ENCODE measurements at places on chromosomes 1 and 21.

DNA sequence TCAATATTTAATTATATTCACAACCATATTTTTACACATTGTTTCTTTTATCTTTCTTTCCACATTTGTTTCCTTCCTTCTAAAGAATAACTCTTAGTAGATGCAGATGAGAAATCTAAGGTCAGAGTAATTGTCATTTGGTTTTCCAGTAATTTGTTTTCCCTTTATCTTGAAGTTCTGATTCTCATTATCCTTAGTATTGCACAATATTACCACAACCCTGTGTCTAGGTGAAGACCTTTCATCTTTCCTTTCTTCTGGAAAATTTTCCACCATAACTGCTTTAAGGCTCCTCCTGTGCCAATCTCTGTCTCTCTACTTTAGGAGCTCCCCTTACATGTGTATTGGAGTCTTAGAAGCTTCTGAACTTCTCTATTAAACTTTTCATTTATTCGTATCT lies 209.0 kb downstream of the DPYD start:
- DNase-seq = no peak

DNA sequence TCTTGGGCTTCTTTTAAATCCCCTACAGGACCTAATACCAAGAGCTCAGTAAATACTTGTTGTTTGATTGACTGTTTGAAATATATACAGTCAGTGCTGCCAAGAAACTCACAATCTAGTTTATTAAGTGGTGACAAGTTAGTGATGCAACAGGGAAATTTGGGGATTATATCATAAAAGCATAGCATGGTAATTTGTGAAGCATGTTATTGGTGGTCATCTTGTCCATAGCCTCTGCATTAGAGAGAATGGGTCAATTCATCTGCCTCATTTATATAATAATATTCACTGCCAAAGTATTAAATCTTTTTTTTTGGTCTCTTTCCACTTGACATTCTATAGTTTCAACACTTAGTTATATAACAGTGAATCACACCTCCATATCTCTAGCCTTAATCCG lies 138.2 kb upstream of the SPAG17 start:
- no peak for DNase-seq

DNA sequence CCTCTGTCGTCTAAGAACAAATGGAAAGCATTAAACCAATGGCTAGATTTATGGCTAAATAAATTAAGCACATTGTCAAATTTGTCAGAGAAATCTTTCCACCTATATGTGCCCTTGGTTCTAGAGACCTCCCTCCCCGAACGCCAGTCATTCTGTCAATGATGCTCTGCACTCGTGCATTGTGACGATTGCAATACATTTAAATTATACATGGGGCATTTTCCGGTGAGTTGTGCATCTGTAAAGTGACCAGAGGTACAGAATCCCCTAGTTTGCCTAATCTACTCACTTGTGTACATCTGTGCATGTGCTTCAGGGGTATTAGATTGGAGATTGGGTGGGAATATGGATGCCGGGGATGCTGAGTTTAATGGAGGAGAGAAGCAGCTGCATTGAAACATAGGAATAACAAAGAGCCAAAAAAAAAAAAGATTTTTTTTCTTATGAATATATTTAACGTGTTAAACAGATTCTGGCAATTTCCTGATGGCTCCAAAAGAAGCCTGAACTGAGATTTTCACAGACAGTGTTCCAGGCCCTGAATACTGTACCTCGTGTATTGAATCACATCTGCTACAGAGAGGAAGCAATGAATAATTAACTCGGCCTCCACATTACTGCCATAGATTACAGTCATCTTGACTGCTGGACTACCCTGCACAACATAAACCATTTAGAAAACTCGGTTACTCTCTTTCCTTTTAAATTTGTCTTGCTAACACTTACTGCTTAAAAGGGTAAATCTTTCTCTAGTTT lies 149.0 kb upstream of the C1orf87 start:
- DNase-seq = no peak

DNA sequence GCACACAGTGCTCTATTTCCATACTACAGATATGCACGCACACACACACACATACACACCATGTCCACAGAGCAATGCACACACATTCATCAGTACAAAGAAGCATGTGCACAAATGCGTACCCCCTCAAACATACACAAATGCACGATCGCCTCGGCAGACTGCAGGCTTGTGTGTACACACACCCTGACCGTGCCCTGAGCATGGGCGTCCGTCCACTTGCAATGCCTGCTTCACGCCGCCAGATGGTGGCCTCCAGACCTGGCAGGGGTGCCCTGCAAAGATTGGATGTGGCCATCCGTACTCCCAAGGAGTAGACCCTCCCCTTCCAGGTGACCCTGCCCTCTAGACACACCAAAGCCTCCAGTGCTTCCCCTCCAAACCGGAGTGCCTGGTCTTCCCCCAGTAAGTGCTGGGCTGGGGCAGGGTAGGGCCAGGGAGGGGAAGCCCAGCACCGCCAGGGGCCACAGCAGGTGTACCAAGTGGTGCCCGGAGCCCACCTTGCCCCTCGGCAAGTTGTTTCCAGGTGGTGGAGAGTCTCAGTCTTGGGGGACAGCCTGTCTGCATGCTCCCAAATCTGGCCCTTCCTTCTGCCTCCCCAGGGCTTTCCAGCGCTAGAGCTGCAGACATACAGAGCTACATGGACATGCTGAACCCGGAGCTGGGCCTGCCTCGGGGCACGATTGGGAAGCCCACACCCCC lies 20.6 kb downstream of the ESPN start:
- peak; percentile 73 for DNase-seq

- peak; percentile 46 for DNase-seq
Measured at GRCh38 chr1:162003061-162003829, 20.4 kb downstream of the OLFML2B start.

DNA sequence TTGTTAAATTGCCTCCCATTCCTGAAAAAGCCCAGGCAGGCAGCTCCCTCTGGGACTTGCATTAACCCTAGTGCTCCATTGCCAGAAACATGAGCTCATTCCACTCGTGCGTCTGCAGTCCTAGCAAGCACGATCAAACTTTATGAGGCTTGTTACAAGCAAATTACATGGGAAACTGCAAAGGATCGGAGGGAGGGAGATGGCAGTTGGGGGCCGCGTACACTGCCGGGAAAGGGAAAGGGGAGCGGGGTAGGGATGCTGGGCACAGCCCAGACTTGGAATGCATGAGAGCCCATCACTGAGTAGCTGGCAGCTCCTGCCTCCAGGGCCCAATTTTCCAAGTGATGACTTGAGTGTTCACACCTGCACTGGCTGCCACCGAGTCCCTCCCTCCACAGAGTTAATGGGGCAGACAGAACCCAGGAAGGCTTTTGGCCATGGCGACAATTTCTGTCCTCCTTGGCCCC lies 169.9 kb downstream of the BRINP2 start:
- no peak for DNase-seq

DNA sequence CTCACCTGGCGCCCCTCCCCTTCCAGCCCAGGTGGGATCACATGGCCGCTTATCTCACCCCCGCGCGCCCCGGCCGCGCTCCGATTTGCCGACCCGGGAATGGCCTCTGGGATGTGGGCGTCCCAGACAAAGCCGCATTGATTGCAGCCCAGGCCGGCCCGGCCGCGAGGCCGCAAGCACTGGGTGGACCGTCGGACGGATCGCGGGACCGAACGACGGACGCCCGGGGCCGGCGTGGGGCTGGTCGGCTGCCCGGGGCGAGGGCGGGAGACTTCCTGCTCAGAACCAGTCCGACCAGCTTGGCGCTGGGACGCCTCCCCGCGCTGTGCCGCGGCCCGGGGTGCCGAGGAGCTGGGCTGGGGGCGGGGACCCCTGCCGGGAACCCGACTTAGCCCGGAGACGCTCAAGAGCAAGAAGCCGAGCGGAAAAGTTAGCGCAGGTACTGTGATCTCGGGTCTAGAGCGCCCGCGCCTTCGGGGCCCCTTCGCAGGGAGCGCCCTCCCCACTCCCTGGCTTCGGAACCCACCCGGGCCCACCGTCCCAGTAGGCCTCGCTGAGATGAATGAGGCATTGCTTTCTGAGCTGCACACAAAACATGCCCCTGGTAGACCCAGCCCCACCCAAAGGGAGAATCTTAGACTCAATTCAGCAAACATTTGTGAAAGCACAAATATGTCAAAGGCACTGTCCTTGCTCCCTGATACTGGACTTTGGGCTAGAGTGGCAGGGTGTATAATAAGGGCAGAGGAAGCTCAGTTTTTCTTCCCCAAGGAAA lies 415 bp upstream of the LAD1 start:
- DNase-seq = peak; percentile 91

DNA sequence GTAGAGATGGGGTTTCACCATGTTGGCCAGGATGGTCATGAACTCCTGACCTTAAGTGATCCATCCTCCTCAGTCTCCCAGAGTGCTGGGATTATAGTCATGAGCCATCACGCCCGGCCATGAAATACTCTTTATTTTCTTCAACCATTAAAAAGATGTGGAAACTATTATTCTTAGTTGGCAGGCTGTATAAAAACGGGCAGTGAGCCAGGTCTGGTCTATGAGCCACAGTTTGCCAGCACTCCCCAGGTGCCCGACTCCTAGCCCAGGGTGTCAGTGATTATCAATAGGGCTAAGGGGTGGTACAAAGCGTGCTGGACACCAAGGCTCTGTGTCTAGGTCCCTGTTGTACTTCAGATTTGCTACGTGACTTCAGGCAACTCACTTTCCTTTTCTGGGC lies 3.7 kb upstream of the TMEM61 start:
- DNase-seq = no peak

GRCh38 chr21:32544697-32545096 lies 40.6 kb downstream of the TCP10L start:
- DNase-seq = no peak

DNA sequence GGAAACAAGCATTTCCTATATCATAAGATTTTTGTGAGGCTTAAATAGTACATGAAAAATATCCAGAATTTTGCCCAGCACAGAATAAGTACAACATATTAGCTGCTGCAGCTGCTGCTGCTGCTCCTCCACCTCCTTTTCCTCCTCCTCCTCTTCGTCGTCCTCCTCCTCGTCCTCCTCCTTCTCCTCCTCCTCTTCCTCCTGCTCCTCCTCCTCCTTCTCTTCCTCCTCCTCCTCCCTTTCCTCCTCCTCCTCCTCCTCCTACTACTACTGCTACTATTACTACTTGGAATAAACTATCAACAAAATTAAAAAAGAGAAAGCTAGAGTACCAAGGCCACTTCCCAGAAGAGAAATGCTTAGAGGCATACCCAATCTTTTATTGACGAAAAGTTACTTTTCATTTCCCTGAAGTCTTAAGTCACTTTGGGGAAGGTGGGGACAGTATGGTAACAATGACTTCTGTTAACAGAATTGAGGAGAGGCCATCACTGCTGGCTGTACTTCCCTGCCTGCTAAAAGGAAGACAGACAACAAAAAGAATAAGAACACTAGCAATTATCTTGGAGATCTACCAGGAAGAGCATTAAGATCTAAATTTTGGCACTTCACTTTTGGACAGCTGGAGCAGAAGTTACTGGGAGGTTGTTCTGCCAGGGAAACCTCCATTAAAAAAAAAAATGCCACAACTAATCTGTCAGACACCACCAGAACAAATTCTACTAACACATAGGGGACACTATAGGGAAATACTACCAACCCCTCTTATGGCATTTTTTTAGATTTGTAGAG lies 7.1 kb downstream of the DENND1B start:
- no peak for DNase-seq

DNA sequence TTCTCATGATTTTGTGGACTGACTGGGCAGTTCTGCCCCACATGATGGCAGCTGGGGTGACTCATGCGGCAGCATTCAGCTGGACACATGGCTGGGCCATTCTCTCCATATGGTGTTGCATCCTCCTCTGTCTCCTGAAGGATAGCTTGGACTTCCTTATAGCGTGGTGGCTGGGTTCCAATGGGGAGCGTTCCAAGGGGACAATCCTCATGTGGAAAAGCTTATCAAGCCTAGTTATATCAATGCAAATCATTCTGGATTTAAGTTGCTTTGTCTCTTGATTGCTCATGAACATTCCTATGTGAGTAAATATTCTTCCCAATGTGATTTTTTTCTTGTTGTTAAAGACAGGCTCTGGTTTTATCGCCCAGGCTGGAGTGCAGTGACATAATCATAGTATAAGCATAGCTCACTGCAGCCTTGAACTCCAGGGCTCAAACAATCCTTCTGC lies 13.2 kb upstream of the SLC2A1 start:
- no peak for DNase-seq

DNA sequence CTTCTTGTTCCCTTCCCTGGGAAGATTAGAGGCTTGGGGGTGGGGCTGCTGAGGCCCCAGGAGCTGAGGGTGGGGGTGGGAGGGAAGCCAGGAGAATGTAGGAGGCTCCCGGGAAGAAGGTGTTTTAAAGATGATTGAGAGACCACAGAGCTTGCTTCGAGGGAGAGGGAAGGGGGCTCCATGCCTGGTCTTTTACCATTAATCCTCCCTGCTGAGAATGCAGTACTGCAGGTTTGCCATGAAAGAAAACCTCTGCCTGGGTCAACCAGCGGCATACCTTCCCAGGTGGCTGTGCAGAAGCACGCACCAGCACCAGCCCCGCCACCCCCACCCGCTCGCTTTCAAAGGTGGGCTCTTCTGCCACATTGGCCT lies 15.4 kb downstream of the ABCA4 start:
- no peak for DNase-seq

- no peak for DNase-seq
Measured at GRCh38 chr1:22256213-22256512, 113.3 kb upstream of the WNT4 start.

- DNase-seq = no peak
Measured at GRCh38 chr1:185969028-185969427, 234.8 kb downstream of the HMCN1 start.

- no peak for DNase-seq
Measured at GRCh38 chr1:228242409-228242808, 34.6 kb downstream of the OBSCN start.

- no peak for DNase-seq
Measured at GRCh38 chr1:193060115-193060403, 647 bp downstream of the RO60 start.

GRCh38 chr1:231590453-231591198 lies 36.0 kb upstream of the DISC1 start:
- peak; percentile 64 for DNase-seq

GRCh38 chr1:227845147-227845458 lies 29.6 kb downstream of the PRSS38 start:
- no peak for DNase-seq

DNA sequence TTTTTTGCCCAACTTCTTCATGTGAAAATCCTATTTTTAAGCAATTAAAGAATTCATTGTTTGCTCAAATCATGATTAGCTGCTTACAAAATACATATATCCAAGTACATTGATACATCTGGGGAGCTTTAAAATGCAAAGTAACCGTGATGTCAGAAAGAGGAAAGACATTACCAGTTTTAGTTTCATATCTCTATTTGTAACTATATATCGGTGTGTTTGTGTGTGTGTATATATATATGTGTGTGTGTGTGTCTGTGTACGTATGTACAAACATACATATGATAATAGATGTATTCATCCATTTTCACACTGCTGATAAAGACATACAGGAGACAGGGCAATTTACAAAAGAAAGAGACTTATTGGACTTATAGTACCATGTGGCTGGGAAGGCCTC lies 310.1 kb downstream of the DPYD start:
- DNase-seq = no peak

Measured in body of pancreas (tissue), 4 donors.